KG1 (cell line): ENCODE measurements at places on chromosomes 7 and 10.

GRCh38 chr7:73715648-73716317, 3.7 kb downstream of the STX1A start:
- no peak for DNase-seq

DNA sequence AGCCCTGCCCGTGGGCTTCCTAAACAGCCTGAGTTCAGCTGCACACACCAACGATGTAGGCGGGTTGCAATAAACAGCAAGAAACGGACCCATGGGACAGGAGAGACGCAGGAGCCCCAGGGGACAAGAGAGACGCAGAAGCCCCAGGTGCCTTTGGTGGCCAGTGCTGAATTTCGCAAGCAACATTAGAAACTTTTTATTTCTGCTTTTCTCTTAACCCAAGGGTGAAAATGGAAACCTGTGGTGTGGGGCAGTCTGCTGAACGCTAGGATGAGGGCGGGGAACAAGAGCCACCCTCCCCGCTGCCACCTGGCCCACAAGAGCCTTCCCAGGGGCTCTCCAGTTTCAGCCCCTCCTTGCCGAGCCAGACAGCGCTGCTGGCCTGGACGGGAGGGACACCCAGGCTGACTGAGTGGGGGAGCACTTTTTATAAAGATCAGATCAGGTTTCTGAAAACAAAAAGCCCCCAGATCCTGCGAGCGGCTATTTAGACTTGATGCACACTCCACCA, 20.0 kb upstream of the GPR146 start:
- no peak for DNase-seq

- no peak for DNase-seq
These were observed 4.4 kb upstream of the UBE2D1 start for GRCh38 chr10:58330431-58330830.

DNA sequence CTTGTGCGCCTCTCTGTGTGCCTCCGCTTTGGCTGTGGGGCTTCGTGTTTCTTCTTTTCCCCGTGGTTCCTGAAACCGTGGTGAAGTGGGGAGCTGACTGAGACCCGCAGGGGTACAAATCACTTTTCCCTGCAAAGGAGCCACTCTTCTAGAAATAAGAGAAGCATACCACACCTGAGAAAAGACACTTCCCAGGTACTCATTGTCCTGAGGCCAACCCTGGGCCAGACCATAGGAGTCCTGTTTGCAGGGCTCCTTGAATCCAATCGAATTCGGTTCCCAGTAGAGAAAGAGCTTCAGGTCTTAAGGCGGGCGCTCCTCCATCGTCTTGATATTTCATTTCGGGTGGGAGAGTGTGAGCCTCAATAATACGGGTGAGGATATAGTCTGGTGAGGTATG, 32.4 kb upstream of the ZNF273 start:
- no peak for DNase-seq

- DNase-seq: no peak
These were observed 336.3 kb downstream of the PTPRN2 start for GRCh38 chr7:158251061-158251965.

GRCh38 chr10:120041807-120042559, 149.5 kb downstream of the SEC23IP start:
- DNase-seq: no peak

DNA sequence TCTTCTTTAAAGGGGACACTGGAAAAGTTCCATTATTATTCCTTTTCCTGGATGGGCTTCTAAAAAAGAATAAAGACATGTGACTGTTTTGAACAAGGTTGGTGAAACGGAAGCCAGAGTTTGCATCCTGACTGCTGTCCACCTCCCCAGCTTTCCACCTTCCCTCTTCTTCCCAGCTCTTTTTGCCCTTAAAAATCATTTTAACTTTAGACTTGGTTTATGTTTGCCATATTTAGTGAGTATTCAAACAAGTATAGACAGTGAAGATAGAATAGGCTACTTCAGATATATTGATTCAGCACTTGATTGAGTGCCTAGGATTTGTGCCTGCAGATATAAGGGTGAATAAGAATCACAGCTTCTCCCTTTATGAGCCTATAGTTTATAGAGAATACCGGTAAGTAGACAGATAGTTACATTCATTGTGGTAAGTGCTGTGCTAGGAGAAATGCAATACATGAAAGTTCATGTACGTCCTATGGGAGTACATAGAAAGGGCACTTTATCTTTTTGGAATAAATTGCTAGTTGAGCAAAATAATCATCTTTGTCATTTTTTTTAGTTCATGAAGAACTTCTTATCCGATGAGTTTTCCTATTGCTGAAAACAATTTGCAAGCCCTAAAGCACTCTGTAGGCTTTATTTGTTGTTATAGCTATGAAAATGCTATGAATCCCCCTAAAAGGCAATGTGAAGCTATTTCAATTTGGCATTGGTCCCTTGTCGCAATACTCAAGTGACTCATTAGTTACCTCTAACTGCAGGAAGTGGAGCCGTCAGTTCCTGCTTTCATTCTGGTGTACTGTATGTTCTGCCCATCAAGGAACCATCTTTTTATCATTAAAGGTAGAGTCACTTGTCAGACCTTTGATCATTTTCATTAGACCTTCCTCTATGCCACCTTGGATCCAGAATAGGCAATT, 57.2 kb upstream of the STRIP2 start:
- peak; percentile 13 for DNase-seq

- no peak for DNase-seq
These were observed 8.0 kb upstream of the ACTR3B start for GRCh38 chr7:152751449-152752141.

DNA sequence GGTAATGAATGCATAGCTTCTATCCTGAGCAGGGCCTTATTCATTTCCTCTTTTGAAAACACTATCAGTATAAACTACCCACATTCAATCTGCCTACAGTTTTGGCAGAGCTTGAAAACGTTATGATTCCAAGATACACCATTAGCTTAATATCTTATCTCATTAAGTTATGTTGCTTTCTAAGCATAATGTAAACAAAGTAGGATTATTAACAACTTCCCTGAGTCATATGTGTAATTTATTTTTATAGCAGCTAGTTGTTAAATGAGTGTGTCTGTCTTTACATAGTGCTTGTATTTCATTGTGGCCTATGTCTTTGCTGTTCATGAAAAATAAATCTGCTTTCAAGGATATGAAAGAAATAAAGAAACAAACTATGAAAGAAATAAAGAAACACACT, 106.2 kb upstream of the DLX6 start:
- no peak for DNase-seq

DNA sequence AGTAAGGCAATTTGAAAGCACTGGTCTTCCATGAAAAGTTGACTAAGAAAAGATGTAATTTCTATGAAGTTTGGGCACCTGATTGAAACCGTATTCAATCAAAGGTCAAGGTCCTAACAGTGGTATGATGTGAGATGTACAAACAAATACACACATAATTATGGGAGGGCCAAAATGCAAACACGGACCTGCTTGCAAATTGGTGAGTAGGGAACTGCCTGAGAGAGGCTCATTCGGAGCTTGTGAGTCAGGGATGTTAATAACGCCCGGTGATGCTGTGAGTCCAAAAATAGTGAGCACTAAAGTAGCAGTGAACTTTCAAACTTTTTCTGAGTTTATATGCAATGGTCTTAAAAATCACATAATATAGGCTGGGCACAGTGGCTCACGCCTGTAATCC, 34.2 kb upstream of the FAM180A start:
- no peak for DNase-seq

- DNase-seq: no peak
These were observed 25.4 kb downstream of the INSIG1 start for GRCh38 chr7:155323001-155323638.

GRCh38 chr7:158811461-158811860, 17.8 kb downstream of the ESYT2 start:
- DNase-seq: no peak

GRCh38 chr10:34969171-34969570, 121.0 kb downstream of the CUL2 start:
- DNase-seq: no peak

DNA sequence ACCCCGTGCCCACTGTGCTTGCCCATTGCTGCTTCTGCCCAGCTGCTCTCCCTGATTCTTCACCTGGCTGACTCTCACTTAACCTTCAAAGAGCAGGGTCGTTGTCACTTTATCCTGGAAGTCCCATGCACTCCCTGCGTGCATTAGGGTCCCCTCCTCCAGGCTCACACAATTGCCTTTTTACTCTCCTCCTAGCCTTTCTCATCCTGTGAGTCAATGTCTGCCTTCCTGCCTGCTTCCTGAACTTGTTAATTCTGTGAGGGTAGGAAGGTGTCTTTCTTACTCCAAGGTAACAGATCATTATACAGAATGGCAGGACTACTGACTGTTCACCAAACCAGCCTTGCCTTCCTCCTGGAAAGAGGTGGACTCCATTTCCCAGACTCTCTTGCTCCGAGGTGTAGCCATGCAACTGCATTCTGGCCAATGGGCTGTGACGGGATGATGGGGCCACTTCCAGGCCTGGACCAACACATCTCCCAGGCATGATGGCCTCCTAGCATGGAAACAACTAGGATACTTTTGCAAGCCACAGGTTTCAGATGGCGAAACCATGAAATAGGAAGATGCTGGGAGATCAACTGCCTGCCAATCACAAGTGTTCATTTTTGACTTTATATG, 54.7 kb downstream of the ARHGAP22 start:
- DNase-seq: no peak

- DNase-seq: no peak
These were observed 153.1 kb downstream of the ZNF365 start for GRCh38 chr10:62527019-62527827.

GRCh38 chr7:127882313-127882920, 148.8 kb downstream of the LRRC4 start:
- DNase-seq: no peak

DNA sequence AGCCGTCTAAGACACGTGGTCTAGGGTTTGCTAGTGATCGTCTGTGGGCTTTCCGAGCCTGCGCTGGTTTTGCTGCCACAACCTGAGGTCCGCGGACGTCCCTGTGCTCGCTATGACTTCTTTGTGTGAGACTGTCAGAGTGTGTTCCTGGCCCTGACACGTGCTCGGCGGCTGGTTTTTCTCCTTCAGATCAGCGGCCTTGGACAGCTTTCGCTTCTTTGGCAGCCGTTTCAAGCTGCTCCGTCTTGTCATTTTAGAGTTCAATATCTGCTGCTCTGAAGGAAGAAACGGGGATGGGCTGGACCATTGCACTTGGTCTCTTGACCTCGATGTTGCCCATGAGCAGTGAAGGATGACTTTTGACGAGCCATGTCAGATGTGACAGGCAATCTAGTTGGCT, 147.3 kb downstream of the MGMT start:
- DNase-seq: no peak

GRCh38 chr10:63833411-63834060, 312.3 kb downstream of the REEP3 start:
- DNase-seq: no peak

DNA sequence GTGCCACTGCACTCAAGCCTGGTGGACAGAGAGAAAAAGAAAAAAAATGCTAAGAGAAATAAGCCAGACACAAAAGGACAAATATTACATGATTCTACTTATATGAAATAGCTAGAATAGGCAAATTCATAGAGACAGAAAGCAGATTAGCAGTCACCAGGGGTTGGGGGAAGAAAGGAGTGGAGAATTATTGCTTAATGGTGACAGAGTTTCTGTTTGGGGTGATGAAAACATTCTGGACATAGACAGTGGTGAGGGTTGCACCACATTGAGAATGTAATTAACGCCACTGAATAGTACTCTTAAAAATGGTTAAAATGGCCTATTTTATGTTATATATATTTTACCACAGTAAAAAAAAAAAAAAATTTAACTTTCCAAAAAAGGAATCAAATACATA, 6.4 kb upstream of the NT5C2 start:
- DNase-seq: no peak

- DNase-seq: peak; percentile 3
These were observed 285.1 kb downstream of the CCSER2 start for GRCh38 chr10:84613336-84614021.

DNA sequence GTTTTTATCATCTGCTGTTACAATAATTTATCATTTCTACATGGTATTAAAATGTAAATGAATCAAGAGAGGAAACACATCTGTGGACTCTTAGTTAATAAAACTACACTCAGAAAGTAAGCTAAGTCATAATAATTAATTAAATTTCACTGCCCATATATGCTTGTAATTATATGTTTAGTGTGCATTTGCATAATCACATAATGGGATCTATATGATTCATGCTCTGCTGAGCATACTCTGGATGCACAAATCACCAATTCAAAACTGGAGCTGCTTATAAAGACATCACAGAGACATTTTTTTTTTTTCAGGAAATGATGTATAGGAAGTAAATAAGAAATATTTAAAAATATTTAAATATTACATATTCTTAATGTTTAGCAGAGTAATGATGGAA, 151.6 kb upstream of the STEAP4 start:
- no peak for DNase-seq

DNA sequence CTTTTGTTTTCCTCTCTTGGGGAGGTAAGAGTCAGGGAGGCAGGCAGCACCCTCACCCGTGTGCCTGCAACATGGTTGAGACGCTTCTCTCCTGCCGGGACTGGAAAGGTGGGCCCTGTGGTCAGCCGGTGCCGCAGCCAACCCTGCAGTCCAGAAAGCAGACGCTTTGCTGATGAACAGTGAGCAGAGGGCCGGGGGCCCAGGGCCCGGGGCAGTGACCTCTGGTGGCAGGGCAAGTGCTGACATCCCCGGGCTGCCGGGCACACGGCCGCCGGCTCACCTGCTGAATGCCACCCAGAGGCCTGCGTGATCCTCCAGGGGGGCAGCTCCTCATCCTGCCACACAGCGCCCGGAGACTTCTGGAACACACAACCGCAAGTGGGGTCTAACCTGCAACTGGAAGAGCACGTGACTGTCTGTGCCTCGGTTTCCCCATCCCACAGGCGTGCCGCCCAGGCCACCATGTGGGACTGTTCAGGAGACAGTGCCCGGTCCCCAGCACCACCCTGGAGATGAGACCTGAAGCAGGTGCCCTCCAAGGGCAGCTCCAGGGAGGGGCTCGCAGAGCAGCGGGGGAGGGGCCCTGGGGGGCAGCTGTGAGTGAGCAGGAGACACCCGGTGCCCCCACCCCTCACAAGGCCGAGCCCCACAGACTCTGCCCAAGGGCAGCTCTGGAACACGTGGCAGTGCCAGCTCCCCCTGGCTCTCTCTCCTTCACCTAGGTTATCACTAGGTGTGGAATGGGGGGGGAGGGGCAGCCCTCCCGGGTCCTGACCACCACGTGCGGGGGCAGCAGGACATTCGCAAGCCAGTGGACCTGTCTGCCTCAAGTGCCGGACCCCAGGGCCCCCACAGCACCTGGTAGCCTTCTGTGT, 2.2 kb upstream of the ADGRA1 start:
- no peak for DNase-seq

GRCh38 chr10:10796061-10796773, 221.5 kb upstream of the CELF2 start:
- DNase-seq: no peak

- DNase-seq: no peak
These were observed 43.0 kb downstream of the LOXL4 start for GRCh38 chr10:98224996-98225395.

GRCh38 chr7:18844735-18845134, 272.7 kb downstream of the TWIST1 start:
- no peak for DNase-seq

DNA sequence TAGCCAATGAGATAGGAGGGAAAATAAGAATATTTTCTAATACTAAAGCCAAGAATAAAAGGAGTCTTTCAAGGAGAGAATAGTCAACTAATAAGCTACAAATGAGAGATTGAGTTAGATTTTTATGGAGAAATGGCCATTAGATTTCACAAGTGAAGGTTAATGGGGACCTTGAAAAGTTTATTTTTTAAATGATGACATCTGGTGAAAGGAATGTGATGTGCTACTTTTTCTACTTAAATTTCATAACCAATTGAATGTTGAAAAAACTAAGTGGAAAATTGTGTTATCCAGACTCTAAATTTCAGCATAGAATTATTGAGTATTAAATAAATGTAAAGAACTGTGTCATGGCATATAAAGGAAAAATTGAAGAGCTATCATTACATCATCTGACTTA, 125.7 kb downstream of the TSPAN12 start:
- DNase-seq: no peak
